Left ventricle myocardium inferior (tissue), 1 donor: ENCODE measurements at places on chromosomes 3 and 15. TPM values are rescaled to one million over a fixed set of nuclear protein-coding genes. Genes with fewer than 3 reads are reported as not detected.

PPP1R2 gene
- 39.7 TPM for total RNA-seq

LYZL4 gene
- total RNA-seq, result not detected

- peak; percentile 20 for DNase-seq
Measured at GRCh38 chr15:67548862-67549651, 6.6 kb downstream of the MAP2K5 start.

- no peak for DNase-seq
Measured at GRCh38 chr3:45528429-45528828, 66.1 kb upstream of the LIMD1 start.

- DNase-seq, result no peak
Measured at GRCh38 chr3:39130693-39131265, 22.6 kb downstream of the CSRNP1 start.

- DNase-seq, result no peak
Measured at GRCh38 chr3:51400166-51400565, 9.1 kb downstream of the RBM15B start.

GRCh38 chr15:44836094-44836493, 99.8 kb downstream of the TRIM69 start:
- DNase-seq, result no peak
